ENCODE measurements at places on chromosomes 1 and 21.

- DNase-seq: no peak
These were observed 122.9 kb upstream of the DAB1 start for GRCh38 chr1:57546549-57547330.

DNA sequence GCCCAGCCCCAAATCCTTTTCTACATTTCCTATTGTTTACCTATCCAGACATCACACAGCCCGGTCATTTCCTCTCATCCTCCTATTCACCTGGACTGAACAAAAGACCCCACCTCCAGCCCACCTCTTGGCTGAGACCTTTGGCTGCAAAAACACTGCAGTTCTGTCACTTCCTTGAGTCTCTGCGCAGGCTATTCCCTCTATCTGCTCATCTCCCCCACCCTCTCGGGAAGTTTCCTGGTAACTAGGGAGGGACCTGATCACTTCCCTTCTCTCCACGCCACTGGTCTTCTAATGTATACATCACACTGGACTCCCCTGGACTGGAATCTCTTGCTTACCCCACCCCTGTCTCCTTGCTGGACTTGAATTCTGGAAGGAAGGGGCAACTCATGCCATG is 5.3 kb downstream of the HTR1D start:
- DNase-seq: no peak

- DNase-seq: no peak
These were observed 25.6 kb upstream of the RGS1 start for GRCh38 chr1:192549937-192550336.

GRCh38 chr1:227893949-227894721 is 53.6 kb downstream of the WNT9A start:
- DNase-seq: no peak

- no peak for DNase-seq
These were observed 339 bp upstream of the RNPC3 start for GRCh38 chr1:103525114-103525606.

DNA sequence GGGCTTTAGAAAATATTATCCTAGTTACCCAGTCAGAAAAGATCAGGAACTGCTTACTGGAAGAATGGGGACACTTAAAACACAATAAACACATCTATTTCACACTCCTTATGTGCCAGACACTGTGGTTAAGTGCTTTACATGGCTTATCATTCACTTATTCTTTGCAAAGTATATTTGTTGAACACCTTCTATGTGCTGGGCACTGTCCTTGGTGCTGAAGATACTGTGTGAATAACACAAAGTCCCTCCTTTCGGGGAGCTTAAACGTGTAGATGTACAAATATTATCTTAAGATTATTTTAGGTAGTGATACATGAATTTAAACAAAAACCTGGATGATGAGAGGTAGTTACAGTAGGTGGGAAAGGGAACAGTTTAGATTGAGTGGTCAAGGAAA is 169.3 kb downstream of the ST6GALNAC5 start:
- peak; percentile 16 for DNase-seq

GRCh38 chr1:212688341-212689047 is 11.1 kb downstream of the BATF3 start:
- DNase-seq: no peak

All from stimulated activated CD4-positive, alpha-beta T cell treated with anti-CD3 and anti-CD28 coated beads, Interleukin-4, amount 100 ng/mL, for 48 hours (primary cell).